ENCODE measurements at places on chromosomes 3 and 15.

GRCh38 chr3:79587150-79587549 lies 180.6 kb downstream of the ROBO1 start:
- no peak for DNase-seq

DNA sequence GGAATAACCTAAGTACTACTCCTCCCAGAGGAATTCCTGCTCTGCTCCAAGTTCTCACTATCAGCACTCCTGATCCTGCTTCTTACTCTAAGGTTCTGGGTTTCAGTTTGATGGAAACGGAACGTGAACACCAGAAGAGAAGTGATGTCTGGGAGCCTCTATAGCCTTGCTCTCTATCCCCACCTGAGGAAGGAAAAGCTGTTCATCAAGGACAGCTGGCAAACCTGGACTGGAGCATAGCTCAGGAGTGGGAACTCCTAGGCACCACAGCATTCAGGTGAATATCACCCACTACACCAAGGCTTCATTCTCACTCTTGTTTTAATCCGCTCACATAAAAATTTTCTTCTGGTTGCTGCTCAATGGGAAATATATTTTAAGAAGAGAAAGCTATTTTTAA lies 13.0 kb upstream of the CADPS start:
- DNase-seq: no peak

GRCh38 chr3:194137008-194137505 lies 1.1 kb downstream of the HES1 start:
- peak; percentile 18 for DNase-seq

DNA sequence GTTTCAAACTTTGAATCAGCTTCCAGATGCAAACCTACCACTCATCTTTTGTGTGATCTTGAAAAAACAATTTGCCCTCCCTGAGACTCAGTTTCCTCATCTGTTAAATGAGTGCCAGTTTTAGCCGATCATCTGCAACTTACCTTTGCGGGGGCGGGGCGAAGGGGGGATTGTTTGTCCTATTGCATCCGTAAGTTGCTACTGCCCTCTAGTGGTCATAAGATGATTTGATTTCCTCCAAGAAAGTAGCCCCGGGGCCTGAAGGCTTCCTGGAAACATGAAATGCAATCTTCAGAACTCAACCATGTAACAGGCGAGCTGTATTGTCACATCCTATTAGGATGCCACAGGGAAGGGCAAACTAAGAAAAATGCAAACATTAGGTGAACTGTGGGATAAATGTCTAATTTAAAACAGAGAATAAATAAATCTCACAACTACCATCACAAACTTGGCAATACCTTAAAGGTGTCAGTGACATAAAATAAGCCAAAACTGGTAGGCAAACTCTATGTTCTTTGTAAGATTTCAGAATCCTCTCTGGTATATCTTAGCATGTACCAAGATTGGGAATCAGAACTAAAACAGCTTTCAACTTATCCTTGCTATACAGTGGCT lies 63.5 kb upstream of the CLDN18 start:
- peak; percentile 39 for DNase-seq

- DNase-seq: no peak
Measured at GRCh38 chr3:27193056-27193455, 176.1 kb downstream of the NEK10 start.

DNA sequence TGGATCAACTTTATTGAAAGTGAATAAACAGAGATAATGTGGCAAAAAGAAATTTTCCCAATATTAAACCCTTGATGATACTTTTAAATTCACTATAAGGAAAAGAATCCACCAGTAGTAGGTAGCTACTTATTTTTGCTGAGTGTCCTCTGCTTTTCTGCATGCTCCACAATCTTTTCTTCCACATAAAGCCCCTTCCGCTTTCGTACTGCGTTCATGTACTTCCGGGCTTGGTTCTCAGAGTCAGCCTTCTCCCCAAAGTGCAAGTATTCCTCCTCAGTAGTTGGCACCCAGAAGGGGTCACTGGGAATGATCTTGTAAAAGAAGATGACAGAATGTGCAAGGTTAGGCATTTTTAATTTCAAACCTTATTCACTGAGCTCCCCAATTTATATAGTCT lies 84.4 kb upstream of the MEX3B start:
- no peak for DNase-seq

DNA sequence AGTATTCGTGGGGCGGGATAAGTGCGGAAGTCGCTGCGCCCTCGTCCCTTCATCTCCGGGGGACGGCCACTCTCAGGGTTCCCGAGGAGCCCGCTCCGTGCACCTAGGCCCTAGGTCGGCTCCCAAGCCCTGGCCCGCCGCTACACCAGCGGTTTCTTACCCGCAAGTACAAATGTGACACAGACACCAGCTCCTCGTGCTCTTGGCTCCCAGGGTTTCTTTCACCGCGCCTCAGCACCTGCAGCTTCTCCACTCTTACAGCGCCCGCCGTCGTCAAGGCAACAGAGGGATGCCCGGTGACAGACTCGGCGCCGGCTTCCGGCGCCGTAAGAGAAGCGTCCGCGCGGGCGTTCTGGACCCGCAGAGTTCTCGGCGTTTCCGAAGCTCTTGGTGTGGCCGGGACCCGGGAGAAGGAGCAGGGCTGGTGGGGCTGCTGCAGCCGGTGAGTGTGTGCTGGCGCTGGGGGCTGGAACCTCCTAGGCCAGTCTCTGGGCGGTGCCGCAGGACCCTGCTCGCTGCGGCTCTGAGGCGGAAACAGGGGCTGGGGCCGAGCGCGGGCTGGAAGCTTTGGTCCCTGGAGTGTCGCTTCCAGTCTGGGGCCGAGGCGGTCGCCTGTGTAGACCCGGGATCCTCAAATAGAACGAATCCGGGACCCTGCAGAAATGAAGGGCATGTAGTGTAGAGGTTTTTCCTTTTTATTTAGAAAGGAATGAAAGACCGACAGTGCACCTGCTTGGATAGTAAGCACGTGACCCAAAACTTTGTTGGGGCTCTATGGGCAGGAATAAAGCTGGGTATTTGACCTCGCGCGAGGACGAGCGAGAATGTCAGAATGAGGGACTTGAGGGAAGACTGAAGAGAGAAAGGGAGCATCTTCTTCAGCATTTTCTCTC lies 155.4 kb upstream of the GOLGA6L4 start:
- peak; percentile 68 for DNase-seq

DNA sequence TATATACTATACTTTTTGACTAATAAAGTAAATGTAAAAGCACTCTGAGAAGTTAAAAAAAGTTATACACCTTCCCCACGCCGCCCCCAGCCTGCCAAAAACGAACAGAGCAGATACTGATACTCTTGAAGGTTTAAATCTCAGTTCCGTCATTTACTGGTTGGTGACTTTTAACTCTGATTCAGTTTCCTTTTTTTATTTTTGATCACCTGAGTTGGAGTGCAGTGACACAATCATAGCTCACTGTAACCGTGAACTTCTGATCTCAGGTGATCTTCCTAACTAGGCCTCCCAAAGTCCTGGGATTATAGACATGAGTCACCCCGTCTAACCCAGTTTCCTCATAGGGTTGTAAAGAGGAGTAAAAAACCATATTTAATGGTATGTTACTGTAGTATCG lies 3.3 kb upstream of the TIPIN start:
- DNase-seq: no peak

GRCh38 chr3:153927107-153927506 lies 194.1 kb upstream of the ARHGEF26 start:
- DNase-seq: no peak

GRCh38 chr3:39094851-39095677 lies 12.4 kb downstream of the GORASP1 start:
- DNase-seq: no peak

- no peak for DNase-seq
Measured at GRCh38 chr3:25412269-25412668, 15.8 kb upstream of the RARB start.

- no peak for DNase-seq
Measured at GRCh38 chr3:11523572-11524101, 120.1 kb downstream of the VGLL4 start.

- DNase-seq: no peak
Measured at GRCh38 chr15:52745326-52746161, 44.6 kb downstream of the ONECUT1 start.

DNA sequence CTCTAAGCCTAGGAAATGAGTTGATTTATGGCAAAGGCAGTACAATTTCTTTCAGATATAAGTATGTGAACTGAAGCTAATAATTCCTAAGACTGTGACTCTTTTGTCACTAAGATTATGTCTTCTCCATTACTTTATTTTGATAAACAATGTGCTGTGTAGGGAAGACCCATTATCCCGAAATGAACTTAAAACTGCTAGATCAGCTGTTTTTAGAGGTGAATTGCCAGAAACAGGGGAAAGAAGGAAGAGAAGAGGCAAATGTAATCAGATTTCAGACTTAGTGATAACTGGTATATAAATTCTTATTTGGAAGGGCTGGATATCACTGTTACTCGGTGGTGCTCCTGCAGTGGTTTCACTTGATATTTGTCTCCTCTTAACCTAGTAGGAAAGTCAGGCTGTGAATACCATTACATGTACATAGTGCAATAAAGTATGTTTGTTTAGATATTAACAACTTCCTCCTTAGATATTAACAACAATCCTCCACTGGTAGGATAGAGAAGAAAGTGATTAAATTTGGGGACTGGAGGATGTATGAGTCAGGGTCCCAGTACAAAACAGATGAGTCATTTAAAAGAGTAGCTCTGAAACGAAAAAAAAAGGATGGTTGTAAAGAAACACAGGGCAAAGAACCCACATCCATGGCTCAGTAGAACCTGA lies 338.5 kb upstream of the KCNH8 start:
- no peak for DNase-seq

GRCh38 chr3:30006111-30006510 lies 600.3 kb upstream of the TGFBR2 start:
- DNase-seq: no peak

DNA sequence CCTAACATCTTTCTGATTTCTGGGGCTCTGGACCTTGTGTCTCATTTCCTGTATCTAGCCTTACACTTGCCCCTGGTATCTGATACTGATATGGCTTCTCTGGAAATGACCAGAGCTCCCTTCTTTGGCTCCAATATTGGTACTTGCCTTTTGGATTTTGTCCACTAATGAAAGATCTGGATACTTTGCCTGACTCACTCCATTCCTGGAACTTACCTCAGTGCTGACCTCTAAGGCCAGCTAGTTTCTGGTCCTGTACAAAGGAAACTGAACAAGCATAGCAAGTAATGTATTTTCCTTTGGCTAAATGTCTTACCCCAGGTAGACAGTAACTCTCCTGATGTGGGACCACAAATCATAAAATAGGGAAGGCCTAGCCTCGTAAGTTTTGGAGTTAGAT lies 93.8 kb upstream of the SLC4A7 start:
- DNase-seq: no peak

GRCh38 chr3:67109651-67110204 lies 111.6 kb downstream of the KBTBD8 start:
- no peak for DNase-seq

DNA sequence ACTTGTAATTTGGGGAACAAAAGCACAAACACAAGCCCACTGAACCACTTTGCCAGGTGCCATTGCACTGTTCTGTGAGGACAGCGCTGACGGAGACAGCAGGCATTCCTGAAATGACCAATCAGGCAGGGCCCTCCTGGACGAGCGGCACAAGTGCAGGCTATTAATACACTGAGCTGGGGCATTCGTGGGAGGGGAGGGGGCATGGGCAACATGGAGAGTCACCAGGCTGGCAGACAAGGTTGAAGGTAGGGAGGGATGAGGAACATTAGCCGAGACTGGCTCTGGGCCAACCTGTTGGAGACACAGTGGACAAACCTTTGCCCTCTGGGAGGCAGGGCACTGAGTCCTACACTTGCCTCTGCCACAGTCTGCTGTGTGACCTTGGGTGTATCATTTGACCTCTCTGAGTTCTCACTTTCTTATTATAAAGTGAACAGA lies 45.6 kb downstream of the NOX5 start:
- DNase-seq: no peak

DNA sequence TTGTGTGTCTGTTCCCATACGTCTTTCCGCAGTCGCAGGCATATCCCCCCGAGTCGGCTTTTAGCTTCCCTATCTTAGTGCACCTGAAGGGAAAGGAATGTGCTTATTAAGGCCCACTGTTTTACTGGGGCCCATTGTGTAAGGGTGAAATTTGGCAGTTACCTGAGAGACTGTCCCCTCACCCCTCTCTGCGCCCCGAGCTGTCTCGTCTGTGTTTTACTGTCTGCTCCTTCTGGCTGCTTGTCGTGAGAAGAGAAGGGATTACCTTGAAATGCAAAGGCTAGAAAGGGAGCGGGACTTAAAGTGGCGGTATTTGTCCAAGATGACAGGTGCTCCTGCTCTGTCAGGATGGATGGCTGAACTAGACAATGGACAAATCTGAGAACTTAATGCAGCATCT lies 233.0 kb upstream of the POU1F1 start:
- DNase-seq: no peak

DNA sequence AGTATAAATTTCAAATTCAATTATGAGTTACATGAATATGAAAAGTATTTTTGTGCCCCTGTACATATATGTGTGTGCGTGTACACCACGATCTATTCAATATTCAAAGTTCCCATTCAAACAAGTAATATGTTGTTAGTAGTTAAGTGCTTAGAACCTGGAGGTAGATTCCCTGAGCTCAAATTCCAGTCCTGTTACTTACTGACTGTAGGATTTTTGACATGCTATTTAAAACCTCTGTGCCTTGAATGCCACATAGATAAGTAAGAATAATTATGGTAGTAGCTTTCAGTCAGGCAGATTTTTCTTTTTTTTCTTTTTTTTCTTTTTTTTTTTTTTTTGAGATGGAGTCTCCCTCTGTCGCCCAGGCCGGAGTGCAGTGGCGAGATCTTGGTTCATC lies 53.3 kb upstream of the CMSS1 start:
- no peak for DNase-seq

DNA sequence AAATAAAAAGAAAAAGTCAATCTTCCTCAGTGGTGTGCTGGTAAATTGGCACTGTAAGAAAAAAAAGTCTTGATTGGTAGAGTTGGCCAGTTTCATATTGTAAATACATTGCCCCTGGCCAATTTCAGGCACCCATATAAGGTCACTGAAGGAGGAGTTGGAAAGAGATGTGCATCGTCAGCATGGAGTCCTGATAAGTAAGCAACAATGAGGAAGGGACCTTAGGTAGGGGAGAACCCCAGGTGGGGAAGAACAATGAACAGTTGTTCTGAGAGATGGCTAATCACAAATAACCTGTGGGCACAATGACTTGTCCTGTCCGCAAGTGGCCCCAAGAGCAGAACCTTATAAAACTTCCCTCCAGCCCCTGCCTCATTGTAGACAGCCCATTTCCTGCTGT lies 8.6 kb upstream of the CYP8B1 start:
- DNase-seq: no peak

DNA sequence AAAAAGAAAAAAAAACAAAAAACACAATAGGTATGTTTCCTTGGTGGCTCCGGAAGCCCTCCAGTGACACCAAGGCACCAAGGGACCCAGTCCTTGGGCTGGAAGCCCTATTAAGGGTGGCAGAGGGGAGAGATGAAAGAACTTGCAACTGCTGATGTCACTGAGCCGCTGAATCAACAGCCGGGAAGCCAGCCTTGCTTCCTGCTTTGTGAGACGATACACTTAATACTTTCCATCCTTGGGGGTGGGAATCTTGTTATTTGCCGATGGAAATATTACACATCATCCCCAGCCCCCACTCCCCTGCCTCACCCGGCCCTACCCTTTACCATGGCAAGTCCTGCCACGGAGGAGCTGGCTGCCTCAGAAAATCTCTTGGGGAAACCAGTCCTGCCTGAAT lies 5.6 kb upstream of the ISLR2 start:
- DNase-seq: no peak

Data from stimulated activated CD4-positive, alpha-beta T cell treated with anti-CD3 and anti-CD28 coated beads, Interleukin-1b, Interleukin-23, amount 100 ng/mL, for 48 hours (primary cell).